T follicular helper cell (primary cell): ENCODE measurements at places on chromosomes 2 and 18.

- DNase-seq, result no peak
Observed at GRCh38 chr18:35935805-35936204, 36.7 kb upstream of the RMP24 start.

DNA sequence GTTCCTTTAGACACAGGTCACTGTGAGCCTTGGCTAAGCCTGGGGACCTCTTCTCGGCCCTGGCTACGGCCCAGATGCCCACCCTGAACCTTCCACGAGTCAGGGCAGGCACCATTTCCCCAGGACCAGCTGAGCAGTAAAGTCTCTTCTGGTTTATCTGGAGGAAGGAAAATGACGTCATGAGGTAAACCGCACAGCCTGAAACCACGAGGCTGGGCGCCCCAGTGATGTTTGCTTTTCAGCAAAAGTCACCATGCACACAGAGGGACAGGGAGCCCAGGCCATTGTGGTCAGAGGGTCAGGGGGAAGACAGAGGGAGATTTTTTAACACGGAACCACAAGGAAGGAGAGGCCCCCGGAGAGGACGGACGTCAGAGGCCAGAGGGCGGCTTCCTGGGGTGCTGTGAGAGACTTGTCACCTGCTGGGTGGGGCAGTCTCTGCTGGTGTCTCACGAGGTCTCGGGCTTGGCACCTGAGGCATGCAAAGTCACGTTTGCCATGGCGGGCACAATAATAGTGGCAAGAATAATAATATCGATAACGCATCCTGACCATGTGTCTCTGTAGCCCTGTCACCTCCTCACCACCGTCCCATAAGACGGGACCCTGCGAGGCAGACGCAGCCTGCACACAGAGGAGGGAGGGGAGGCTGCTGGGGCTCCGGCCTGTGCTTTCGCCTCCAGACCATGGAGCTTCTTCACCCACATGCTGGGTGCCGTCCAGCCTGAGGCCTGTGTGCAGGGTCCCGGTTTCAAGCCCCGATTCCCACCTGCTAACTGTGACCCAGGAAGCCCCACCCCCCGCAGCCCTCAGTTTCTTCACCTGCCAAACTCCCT lies 33.2 kb upstream of the FOSL2 start:
- peak; percentile 61 for DNase-seq

DNA sequence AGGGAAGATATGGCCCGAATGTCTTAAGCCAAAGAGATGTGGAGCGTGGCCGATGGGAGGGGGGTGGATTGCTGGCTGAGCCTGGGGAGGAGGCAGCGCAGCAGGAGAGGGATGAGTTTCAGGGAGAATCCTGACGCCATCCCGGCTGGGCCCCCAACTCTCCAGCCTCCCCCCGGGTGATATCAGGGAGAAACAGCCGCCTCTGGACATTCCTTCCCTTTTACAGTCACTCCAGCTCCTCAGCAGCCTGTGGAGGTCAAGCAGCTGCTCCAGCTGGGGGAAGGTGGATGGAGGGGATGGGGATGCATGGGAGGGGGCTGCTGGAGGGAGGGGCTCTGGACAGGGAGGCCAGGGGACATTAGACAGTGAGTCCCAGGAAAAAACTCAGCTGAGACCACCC lies 9.5 kb upstream of the DES start:
- no peak for DNase-seq

- no peak for DNase-seq
Observed at GRCh38 chr2:181575650-181576025, 81.3 kb downstream of the CERKL start.

GRCh38 chr18:42274488-42275137 lies 319.6 kb downstream of the PIK3C3 start:
- DNase-seq, result no peak

DNA sequence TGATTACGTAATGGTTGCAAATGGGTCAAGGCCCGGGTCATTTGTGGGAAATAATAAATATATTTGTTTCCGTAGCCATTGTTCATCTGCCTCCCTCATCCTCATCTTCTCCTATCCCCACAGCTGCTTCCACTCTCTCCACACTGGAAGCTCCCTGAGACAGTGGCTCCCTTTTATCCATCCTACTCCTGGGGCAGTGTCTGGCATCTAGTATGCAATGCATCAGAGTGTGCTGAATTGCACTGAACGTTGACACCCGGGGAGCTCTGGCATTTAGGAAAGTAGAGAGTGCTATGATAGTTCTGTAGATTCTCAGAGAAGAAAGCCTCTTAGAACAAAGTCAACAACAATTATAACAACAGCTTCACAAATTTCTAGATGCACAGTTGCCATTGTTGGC lies 45.5 kb upstream of the NAB1 start:
- DNase-seq, result no peak

DNA sequence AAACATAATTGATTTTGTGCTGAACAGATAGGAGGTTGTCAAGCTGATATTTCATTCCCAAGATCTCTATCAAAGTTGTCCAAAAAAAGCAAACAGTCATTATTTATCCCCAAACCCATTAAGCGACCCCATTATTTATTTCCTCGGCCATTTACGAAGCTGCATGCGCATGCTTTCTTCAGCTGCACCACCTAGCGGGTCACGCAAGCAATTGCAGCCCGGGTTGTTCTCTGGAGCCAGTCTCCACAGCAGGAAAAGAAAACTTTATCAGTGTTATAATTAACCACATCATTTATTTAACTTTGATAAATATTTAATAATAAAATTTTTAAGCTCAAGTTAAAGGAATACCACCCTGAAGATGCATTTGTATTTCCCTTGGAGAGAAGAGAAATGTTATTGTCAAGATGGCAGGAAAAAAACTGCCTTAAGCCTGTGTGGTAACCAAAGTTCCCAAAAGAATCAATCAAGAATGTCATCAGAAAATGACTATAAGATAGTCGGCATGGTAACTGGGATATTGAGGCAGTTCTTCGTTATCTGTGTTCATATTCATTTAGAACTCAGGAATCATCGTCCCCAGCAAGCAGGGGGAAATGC lies 304.7 kb downstream of the FBXO15 start:
- peak; percentile 7 for DNase-seq

DNA sequence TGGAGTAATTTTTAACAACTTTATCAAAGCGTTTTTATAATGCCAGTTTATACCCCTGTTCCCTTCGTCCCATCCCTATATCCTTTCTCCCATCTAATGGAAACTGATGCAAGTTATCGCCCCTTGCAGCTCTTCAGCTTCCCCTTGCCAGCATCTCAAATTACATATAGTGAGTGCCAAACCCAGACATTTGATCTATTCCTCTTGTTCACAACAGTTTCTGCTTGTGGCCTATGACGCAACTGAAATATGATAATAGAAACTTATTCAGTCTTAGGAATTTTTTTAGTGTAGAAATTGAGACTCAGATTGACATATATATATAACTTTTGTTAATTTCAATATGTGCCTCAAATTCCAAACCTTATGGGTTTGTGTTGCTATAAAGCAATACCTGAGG lies 562.2 kb upstream of the VWC2L start:
- DNase-seq, result no peak

GRCh38 chr2:3185256-3185655 lies 192.4 kb downstream of the EIPR1 start:
- no peak for DNase-seq

DNA sequence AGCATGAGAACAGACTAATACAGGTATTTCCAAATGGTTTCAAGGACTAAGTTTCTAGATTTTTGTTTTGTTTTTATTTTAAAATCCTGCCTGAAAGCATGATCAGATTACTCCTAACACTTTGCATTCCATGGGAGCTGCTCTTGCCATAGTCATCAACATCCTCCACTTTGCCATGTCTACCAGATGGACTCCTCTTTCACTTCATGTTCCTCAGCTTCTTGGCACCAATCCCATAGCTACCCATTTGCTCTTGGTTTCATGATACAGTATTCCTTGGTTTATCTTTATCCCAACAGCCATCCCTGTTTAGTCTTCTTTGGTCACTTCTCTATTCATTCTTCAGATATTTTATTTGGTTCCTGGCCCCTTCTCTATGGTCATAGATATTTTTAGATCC lies 154.2 kb upstream of the CCDC195 start:
- DNase-seq, result no peak

DNA sequence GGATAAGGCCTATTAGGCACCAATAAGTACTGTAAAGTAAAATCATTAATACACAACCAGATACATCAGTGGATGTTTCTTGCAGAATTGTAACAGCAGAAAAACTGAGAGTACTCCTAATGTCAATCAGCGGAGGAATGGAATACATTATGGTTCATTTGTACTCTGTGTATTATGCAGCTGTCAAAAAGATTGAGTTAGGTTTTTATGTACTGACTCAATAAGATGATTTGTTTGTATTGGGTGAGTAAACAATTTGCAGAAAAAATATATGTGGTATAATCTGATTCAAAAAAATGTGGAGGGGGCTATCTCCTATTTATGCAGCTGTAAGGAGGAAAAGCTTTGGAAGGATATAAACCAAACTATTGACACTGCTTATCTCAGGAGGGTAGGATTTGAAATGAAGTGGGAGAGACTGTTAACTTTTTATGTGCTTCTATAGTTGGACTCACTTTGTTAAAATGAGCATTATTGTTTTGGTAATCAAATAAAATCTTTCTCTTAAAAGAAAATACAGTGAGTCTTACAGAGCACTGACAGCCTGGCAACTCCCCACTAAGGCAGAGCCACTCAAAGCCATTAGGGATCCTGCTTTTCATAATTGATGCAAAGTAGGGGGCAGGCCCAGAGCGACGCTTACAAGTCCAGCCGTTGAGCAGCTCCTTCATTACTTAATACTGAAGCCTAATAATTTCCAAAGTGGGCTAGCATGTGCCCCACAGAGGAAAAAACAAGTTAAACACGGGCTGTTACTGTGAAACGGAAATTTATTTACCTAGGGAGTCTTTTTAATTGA lies 168.8 kb downstream of the PHLPP1 start:
- no peak for DNase-seq

GRCh38 chr2:71880846-71881610 lies 266.6 kb downstream of the CYP26B1 start:
- DNase-seq, result no peak

DNA sequence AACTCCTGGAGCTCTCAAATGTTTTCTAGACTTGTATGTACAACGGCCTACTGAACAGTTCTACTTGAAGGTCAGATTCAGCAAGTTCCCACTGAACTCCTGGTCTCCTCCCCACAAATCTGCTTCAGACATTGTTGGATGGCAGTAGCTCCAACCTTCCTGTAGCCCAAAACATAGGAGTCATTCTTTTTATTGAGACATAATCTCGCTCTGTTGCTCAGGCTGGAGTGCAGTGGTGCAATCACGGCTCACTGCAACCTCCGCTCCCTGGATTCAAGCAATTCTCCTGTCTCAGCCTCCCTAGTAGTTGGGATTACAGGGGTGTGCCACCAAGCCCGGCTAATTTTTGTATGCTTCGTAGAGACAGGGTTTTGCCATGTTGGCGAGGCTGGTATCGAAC lies 47.3 kb downstream of the QPCT start:
- no peak for DNase-seq
